ENCODE measurements at places on chromosomes 5 and 9.

- DNase-seq = no peak
These were observed 5.1 kb upstream of the RPS14 start for GRCh38 chr5:150454492-150455229.

- DNase-seq = no peak
These were observed 124.7 kb downstream of the TLE1 start for GRCh38 chr9:81564632-81565031.

DNA sequence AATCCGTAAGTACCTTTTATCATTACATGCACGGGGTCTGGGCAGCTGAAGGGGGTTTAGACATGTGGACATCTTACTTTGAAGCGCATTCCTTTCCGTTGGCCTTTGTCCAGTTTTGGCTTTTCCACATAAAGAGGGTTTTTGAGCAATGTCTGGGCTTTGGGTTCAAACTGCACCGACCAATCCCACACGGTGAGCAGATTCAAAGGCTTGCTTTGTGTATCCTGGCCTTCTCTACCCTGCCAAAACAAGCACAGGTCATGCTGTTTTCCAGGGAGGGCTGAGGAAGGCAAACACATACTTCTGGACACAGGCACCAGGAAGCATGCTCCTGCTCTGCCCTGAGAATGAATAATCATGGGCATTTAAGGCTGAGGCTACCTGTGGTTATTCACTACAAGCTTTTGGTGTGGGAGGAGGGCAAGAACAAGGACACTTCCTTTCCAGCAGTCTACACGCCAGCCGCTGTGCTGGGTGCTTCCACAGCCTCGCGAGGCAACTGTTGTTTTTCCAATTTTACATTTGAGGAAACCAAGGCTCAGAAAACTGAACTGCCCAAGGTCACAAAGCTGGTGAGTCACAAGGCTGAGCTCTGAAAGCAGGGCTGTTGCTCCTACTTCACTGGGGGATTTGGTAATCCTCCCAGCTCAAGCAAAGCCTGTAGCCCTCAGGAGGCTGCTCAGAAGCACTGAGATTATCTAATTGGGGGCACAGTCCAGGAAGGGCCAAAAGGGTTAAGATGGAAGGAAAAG, 59.8 kb upstream of the GOLPH3 start:
- no peak for DNase-seq

DNA sequence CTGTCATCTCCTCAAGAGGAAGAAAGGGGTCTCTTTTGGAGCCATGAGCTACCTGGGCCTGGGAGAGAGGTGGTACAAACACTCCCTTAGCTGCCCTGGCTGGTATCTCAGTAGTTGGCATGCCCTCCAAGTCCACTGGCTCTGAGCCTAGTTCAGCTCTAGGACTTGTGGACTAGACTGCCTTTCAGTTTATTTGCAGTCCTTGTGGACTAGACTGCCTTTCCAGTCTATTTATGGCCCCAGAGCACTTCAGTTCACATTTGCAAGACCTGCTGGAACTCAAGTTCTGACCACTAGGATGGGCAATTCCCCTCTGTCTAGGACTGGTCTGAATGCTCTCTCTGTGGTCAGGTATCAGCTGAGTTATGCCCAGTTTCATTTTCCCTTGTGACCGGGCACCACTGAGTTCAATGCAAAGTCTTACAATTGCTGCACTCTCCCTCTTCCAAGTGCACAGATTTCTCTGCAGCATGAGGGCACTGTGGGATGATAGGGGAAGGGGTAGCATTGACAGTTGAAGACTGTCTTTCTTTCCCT, 1019.0 kb downstream of the TAF11L14 start:
- no peak for DNase-seq

- no peak for DNase-seq
These were observed 1.5 kb downstream of the SPAAR start for GRCh38 chr9:35910613-35911359.

DNA sequence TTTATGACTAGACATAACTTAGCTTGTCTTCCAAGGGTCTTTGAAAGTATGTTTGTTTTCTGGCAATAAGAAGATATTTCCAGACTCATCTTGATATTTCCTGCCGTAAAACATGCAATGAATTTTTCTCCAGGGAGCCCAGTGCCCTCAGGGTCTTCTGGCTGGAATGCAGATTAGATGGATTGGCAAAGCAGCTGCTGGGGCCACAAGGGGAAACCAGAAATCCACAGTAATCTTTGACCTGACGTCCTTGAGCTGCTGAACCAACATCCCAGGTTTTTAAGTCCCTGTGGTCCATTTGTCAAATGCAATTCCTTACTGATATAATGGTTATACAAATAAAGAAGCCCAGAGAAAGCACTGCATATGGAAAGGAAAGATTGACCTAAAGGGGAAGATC, 93.0 kb downstream of the THBS4 start:
- DNase-seq = no peak

DNA sequence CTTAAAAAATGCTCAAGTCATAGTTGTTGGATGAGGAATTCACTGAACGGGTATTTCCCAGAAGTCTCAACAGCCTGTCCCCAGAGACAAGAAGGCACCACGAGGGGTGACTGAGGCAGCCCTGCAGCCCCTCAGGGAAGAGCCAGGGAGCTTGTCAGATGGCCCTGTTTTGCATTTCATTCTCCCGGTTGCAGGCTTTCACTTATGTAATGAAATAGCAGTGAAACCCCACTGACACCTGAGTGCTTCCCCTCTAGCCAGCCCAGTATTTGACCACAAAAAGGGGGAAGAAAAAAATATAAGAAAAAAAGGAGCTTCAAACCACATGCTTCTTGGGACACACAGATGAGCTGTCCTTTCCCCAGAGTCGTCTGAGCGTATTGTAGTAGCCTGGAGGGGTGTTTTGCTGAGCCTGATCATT, 75.3 kb upstream of the IL12B start:
- no peak for DNase-seq

GRCh38 chr9:102069969-102070368, 331.5 kb upstream of the GRIN3A start:
- DNase-seq = no peak

DNA sequence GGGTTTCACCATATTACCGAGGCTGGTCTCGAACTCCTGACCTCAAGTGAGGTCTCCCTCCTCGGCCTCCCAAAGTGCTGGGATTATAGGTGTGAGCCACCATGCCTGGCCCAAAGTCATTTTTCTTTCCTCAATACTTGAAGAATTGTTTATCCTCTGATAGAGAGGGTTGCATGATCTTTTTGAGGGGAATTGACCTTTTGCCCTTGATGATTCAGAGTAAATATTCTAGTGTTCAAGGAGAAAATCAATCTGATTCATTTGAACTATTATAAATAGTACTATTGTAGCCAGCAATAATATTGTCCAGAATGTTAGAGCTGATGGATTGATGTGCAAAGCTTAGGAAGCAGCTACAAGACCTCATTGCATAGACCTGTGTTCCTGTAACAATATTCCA, 47.1 kb downstream of the UGCG start:
- DNase-seq = no peak

DNA sequence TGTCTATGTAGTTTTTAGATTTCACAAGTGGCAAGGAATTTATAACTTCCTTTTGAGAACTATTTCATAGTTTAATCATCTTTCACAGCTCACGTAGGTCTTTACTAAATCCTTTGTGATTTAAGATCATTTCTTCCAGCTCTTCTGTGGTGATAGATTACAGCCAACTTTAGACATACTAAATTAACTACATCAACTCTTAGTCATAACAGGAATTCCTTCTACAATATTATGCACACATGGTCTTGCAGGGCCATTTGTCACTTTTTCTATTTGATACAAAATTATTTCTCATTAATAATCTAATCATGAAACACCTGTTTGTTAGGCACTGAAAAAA, 208.4 kb downstream of the PDE4D start:
- DNase-seq = no peak

DNA sequence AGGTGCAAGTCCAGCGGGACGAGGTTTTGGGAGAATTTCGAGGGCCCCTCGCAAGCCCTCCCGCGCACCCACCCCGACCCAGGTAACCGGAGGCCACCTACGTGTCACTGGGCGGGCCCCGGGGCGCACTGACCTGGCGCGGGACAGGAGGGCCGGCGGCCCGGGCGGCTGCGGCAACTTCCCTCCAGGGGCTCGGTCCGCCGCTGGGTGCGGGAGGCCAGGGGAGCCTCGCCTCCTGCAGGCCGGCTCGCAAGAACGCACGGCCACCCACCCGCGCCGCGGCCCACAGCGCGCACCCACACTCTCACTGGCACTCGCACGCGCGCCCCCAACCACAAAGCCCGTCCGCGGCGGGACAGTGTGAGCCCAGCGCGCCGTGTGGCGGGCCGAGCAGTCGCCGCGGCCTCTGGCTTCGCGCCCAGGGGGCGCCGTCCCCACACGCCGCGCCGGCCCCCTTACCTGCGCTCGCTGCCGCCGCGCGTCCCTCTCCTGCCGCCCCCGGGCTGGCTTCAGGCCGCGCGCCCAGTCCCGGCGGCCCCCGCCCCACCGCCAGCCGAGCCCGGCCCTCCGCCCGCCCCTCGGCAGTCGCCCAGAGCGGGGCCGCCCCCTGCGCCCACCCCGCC, 451 bp downstream of the LPAR1 start:
- DNase-seq = peak; percentile 75

GRCh38 chr9:133340256-133340655, 4.3 kb upstream of the SURF6 start:
- no peak for DNase-seq

DNA sequence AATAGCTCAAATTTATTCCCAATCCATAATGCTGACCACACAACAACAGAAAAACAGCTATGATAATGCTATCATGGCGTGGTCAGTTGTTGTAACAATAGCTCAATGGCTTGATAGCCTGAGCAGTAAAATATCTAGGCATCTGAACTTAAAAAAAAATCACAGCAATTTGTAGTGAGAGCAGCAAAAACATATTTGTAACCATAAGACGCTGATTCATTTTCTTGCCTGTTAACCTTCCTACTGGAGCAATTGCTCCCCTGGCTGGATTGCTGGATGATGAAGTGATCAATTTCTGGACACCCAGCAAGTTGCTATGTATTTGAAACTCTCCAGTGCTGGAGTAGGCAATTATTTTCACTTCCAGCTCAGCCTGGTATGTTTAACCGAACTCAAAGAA, 115.1 kb downstream of the PCSK1 start:
- DNase-seq = no peak

DNA sequence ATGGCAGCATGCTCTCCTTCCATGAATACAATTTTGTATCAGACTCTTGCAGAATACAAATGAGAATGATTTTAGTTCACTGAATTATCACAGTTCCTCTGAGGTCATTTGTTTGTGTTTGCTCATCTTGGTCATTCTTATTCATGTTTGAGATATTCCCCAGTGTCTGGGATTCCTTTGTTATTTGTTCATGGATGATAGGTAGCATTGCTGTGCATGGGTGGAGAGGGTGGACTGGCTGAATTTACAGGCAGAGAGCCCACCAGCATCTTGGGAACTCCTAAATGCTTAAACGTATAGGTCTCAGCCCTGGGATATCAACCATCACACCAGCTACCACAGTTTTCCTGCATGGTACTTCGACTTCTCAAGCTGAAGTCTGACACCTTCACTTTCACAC, 459.8 kb downstream of the CCDC171 start:
- no peak for DNase-seq

GRCh38 chr5:14184082-14184481, 40.9 kb downstream of the TRIO start:
- no peak for DNase-seq

- no peak for DNase-seq
These were observed 24.4 kb downstream of the LMNB1 start for GRCh38 chr5:126801174-126801991.

DNA sequence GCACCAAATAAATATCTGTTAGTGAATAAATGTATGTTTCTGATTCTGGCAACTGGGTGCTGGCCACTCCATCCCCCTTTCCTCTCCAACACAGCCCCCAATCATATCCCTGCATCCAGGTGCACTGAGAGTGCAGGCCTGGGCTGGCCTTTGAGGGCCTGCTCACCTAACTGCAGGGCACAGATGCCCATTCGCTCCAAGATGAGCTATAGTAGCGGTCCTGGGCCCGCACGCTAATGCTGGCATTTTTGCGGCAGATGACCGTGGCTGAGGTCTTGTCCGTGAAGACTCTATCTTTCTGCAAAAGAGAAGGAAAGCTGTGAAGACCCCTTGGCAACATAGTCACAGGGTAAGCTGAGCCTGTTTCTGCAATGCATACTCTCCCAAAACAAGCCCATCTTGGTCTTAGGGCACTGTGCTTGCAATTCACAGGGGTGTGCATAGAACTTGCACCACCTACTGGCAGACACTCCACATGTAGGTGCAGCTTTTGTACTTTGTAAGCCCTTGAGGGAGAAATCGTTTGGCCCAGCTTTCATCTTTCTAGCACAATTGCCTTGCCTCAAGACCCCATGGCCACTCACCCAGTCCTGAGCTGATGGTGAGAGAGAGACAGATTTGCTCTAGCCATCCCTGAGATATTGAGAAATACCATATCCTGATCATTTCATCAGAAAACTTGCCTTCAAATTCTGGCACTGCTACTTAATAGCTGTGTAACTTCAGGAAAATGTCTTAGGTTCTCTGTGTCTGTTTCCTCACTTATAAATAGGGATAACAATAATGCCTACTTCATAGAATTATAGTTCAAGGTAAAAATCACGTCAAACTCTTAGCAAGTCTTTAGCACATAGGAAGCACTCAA, 13.5 kb downstream of the IL12B start:
- no peak for DNase-seq

GRCh38 chr5:84149094-84149493, 235.6 kb downstream of the EDIL3 start:
- DNase-seq = no peak

DNA sequence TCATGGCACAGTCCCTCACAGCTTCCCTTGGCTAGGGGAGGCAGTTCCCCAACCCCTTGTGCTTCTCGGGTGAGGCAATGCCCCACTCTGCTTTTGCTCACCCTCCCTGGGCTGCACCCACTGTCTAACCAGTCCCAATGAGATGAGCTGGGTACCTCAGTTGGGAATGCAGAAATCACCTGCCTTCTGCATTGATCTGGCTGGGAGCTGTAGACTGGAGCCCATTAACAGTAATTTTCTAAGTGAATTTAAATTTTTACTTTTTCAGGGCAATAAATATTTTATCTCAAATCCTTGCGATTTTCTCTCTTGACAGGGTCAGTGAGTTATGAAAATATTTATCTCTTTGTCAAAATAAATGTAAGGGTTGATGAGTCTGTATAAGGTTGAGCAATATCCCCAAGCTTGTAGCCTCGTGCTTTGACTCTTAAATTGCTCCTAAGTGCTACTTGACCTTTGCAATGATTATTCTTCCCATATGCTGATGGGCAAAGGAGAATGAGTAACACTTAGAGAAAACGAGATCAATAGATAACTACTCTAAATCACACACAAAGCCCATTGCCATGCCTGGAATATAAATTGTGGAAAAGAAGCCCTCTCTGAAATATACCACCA, 82.1 kb upstream of the MOCS2 start:
- no peak for DNase-seq

GRCh38 chr5:26791021-26791420, 247.4 kb downstream of the CDH9 start:
- no peak for DNase-seq

Measured in NCI-H1930 (cell line).